ENCODE measurements at places on chromosomes 6 and 20.

DNA sequence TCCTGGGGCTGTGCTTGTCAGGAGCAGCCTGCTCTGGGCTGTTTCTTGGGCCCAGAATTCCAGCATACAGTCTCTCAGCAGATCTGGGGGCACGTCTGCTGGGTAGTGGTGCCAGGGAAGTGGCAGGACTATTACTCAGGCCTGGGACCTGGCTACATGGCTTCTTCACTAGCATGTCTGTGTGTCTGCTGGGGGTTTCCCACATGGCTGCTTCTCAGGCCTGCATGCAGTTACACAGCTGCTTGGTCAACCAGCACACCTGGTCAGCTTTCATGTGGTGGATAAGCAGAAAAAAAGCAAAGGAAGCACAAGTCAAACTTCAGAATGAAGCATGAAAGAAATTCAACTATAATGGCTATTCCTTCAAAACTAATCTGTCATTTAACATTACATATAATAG lies 316.2 kb upstream of the NOX3 start:
- DNase-seq, result no peak

DNA sequence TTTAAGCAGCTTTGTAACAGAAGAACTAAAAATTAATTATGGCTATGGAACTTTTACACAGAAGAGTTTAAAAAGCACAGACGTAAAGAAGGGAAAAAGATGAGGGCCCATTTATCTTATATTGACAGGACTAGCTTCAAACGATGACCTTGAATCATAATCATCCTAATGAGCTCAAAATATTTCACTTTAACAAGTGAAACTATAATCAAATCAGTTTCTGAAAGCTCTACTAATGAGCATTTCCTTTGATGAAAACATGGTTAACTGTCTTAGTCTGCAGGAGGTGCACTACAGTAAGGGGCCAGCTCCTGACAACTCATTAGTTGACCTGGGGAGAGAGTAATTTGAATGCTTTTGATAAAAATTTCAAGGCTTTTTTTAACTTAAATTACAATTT lies 228.0 kb upstream of the DEFB112 start:
- DNase-seq, result no peak

DNA sequence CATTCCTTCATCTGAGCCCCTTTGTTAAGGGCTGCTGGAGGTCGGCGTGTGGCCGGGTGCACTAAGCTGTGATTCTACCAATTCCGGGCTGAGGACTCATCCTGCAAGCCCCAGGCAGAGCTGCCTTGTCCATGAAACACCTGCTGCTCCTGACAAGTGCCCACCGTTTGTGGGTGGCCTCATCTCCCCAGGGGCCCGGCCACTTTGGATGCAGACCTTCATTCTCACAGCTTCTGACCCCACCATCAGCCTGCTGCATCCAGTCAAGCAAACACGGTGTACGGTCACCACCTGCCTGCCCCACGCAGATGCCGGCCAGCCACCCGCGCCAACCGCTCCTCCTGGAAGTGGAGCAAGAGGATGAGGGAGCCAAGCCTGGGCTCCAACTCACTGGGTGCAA lies 382.7 kb downstream of the THBS2 start:
- DNase-seq, result no peak

DNA sequence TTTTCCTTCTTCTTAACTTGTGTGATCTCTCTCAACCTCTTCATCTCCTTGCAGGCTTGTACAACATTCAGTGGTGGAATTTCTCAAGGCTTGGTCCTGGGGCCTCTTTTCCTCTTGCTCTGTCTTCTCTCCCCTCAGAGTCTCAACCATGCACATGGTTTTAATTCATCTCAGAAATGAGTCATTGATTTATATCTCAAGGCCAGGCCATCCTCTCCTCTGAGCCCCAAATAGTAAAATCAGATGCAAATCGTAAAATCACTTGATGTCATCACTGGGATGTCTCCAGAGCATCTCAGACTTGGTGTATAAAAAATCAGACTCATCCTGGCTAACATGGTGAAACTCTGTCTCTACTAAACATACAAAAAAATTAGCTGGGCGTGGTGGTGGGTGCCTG lies 85.0 kb downstream of the FNDC1 start:
- DNase-seq, result no peak

- DNase-seq, result no peak
Observed at GRCh38 chr6:84763003-84763885, 1.2 kb downstream of the TBX18 start.

- no peak for DNase-seq
Observed at GRCh38 chr6:103000688-103001087, 1607.2 kb downstream of the GRIK2 start.

DNA sequence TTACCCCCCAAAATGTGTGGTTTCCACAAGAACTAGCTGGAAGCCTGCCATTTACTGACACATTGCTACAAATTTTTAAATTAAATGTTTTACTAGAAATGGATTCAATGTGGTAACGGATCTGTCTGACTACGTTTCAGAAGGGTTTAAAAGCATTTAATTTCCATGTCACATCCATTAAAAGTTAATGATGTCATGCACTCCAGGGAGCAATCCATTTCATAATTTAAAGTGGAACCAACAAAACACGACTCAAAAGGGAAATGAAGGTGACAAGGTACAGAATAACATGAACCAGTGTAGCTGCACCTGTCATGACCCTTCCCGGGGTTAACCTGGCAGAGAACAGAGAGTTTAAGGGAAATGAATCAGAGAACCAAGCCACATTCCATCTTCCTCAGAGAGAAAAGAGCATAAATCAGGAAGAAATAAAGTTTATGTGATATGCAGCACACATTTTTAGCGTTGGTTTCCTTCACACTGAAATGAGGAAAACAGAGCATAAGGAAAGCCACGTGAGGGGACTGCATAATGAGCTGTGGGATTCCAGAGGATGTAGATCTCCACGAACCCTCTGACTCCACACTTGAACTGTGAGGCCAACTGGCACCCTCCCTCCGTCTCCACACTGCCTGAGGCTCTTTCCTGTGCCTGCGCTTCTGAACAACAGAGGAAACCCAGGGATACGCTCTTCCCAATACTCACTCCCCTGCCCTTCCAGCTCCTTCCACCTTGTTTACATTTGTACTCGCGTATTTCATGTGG lies 170.3 kb upstream of the AHI1 start:
- peak; percentile 86 for DNase-seq

DNA sequence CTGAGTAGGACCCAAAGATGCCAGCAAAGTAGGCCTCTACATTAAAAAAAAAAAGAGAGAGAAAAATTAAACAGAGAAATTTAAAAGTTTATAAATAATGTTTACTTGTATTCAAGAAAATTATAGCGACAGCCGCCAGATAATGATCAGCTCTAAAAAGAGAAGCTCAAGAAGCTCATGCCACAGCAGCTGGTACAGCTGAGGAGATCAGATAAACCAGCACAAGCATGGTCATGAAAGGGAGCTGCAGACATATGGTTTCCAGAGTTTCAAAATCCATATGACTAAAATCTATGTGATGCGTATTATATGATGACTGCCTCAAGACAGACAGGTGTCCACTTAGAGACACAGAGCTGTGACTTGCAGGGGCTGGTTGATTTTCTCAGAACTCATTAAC lies 13.6 kb upstream of the HLA-C start:
- DNase-seq, result no peak

DNA sequence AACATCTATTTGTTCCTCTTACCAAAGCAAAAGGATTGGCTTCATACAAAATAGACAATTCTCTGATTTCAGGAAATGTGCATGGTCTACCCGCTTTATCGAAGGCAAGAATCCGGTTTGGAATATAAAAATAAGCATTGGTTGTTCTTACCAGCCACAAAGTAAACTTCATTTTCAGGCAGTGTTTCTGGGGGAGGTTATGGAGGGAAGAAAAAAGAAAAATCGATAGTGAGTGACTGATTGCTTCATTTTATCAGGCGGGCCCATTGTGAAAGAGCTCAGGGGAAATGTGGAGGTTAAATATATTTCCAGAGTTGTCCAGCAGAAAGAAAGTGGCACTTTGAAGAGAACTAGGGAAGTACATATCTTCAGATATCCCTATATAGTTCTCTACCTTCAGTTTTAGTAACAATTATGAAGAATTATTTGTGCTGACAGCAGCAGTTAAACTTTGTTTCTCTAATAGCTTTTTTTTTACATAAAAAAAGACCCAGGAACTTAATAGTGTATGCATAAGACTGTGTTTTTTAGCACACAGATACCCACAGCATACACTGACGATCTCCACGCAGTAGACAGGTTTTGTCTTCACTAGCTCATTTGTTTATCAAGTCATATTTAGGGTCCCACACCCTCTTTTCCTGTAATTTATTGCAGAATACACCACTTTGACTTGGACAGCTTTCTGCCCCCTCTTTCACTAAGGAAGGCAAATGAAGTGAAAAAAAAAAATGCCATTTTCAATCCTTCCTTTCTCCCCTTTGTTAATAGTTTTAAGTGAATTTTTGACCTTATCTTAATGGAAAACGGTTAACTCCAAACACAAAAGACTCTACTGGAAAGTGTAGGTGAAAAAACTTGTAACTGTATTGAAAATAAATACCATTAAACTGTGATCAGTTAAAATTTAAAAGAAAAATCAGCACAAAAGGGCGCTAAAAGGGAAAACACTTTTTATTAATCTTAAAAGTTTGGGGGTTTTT lies 2.9 kb downstream of the POU3F2 start:
- DNase-seq, result no peak
